Muscle of back (tissue), 13 donors: ENCODE measurements at places on chromosomes 11 and 22.

GRCh38 chr11:119316016-119316728, 758 bp downstream of the MCAM start:
- DNase-seq = no peak

DNA sequence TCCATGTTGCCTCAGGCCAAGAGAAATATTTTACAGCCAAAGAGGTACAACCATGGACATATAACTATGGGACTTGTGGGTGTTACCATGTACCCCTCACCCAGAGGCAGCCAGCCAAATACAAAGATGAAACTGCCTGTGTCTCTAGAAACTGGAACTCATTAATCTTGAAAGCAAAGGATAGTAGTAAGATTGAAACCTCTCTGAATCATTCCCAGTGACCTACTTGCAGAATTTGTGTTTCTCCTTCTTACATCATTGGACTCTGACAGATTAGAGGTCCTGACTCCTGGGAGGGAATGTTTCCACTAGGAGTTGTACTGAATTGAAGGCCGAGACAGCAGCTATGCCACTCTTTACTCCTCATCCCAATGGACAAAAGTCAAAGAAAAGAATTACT, 257.4 kb upstream of the UBASH3B start:
- no peak for DNase-seq

DNA sequence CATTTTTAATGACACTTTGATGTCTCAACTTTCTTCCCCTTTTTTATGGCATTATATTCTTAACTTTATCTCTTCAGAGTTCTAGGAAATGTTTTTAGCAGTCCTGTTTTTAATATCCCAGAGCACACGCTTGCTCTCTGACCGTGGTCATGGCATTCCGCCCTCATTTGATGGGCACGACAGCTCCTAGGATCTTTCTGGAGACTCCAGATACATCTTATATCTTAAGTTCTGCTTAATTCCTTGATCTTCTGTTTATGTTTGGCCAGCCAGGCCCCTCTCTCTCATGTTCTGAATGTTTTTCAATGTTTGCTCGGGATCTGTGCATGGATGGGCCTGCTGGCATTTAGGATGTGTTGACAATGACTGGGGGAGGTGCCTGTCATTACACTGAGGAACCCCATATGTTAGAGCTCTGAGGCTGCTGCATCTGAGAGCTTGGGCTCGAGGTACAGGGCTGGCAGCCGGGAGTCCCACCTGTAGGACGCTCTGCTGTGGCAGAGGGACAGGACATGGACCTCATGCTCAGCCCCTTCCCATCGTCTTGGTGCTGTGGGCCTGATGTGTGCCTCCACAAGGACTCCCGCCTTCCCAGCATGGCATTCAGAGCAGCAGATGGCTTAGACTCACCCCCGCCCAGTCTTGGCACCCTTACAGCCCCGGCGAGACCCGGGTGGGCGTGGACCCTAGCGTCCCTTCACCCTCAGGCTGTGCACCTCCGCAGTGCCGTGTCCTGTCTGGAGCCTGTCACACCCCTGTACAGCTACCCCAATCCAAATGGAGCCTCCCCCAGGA, 75.0 kb downstream of the CDKN1C start:
- DNase-seq = no peak

- no peak for DNase-seq
These were observed 37.9 kb downstream of the SMIM38 start for GRCh38 chr11:69193629-69194028.

DNA sequence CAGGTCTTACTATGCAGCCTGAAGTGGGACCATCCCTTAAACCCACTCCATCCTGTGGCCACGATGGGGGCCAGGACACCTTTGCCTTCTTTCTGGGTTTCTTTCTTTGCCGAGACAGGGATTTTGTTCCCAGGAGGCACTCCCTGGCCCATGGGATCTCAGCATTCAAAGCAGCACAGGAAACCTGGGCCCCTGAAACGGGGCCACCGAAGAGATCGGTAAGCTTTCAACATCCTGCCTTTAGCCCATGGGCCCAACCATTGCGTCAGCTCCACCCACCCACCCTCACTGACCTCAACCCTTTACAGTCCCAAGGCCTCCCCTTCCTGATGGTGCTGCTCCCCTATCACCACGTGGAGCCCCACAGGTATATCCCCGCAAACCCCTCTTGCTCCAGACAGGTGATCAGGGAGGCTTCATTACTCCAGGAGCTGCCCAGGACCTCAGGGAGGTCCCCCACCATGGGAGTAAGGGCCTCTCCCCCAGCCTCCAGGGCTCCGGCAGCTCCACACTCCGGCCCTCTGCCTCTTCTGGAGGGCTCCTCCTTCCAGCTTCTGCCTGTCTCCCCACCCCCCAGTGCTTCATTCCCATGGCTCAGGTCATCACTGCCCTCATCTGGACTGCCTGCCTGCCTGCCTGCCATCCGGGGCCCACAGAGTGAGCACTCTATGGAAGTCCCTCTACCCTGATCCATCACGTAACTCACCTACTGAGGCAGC, 42.0 kb upstream of the TUB start:
- no peak for DNase-seq

GRCh38 chr11:66728038-66728692, 851 bp downstream of the SPTBN2 start:
- no peak for DNase-seq
